ENCODE measurements at places on chromosomes 2 and 18.
A peak's percentile ranks its signal among the peaks of the same experiment; 100 is the strongest.

DNA sequence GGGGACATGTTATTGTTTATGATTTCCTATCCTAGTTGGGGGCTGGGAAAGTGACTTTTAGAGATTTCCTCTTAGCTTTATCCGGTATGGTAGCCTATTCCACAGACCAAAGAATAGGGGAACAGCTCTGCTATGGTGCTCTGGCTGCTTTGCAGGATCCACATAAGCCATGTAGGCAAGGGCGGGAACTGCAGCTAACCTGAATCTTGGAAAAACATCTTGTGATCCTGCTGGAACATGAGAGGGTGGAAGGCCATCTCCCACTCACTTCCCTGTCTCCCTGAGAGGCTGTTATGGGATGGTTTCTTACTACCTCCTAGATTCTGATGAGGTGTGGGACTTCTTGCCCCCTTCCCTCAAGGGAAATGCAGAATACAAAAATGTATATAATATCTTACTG lies 2.0 kb upstream of the DARS1 start:
- DNase-seq: no peak

- no peak for DNase-seq
Observed at GRCh38 chr18:62717925-62718800, 2.8 kb downstream of the PHLPP1 start.

- DNase-seq: no peak
Observed at GRCh38 chr18:38047820-38048219, 482.2 kb upstream of the CELF4 start.

GRCh38 chr2:9308186-9308955 lies 101.8 kb downstream of the ASAP2 start:
- no peak for DNase-seq

GRCh38 chr2:152466980-152467676 lies 132.2 kb downstream of the FMNL2 start:
- DNase-seq: peak; percentile 70

DNA sequence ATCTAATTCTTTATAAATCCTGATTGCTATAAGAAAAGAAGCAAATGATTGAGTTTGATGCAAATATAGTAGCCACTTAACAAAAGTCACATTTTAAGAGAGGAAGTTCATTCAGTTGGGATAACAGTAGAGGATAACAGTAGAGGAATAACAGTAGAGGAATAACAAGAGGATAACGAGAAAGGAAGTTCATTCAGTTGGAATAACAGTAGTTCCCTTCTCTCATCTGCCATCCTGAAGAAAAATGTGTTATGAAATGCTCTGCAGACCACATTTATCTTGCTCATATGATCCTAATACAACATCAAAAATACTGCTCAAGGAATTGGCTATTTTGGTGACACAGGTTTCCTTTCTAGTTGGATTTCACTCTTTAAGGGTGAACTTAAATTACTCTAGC lies 105.3 kb upstream of the UNC80 start:
- no peak for DNase-seq

DNA sequence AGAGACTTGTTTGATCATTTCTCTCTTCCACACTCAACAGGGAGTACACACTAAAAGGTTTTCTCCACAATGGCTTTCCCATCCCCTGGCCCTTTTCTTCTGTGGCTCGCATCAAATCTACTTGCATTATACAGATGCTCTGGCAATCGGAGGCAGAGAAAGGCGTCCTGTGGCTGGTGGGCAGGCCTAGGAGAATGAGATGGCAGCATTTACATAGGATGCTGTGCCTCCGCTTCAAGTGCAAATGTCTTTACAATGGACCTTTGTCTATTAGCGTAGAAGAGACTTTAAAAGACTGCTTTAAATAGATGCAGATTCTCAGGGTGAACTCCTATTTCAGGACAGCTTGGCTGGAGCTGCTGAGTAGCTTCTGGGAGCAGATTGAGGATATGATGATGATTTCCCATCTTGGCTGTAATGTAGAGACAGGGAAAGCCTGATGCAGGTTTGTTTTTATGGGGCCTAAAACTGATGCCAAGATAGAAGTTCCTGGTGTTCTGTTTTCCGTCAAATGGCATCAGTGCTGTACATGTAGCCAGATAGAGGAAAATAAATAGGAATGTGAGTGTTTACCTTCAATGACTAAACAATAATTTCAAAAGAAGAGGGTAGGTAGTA lies 423.4 kb downstream of the RND3 start:
- peak; percentile 18 for DNase-seq

Measured in Ammon's horn (tissue), 1 donor.